Prostate gland (tissue), 2 donors: ENCODE measurements at places on chromosomes 12 and 14. TPM values are rescaled to one million over a fixed set of nuclear protein-coding genes. Genes with fewer than 3 reads are reported as not detected.

Gene APAF1
- 9.4 TPM for total RNA-seq

Gene KRT80
- 3.7 TPM for total RNA-seq

Gene CCDC177
- 0.28 TPM for total RNA-seq

Gene ITGB7
- 1.2 TPM for total RNA-seq

Gene TMEM229B
- total RNA-seq = 85.4 TPM

Gene PARP11
- 19.6 TPM for total RNA-seq

Gene TTLL5
- total RNA-seq = 40.3 TPM

Gene SEL1L
- 81.4 TPM for total RNA-seq

Gene TAS2R31
- 0.59 TPM for total RNA-seq

Gene AKAP3
- total RNA-seq = 13.9 TPM

Gene LGR5
- total RNA-seq = 0.91 TPM

Gene STON2
- total RNA-seq = 12.7 TPM

Gene MDGA2
- total RNA-seq = not detected
